ENCODE measurements at places on chromosomes 16 and 17. TPM values are rescaled to one million over a fixed set of nuclear protein-coding genes. Genes with fewer than 3 reads are reported as not detected.

TOM1L1 gene
- 9.8 TPM for total RNA-seq

KRT39 gene
- not detected for total RNA-seq

TEX14 gene
- total RNA-seq, result 0.25 TPM

ACSM2A gene
- total RNA-seq, result not detected

ZG16 gene
- total RNA-seq, result not detected

SLFN12L gene
- total RNA-seq, result 1.3 TPM

UTS2R gene
- total RNA-seq, result 6.5 TPM

CD300E gene
- 0.32 TPM for total RNA-seq

CRHR1 gene
- total RNA-seq, result not detected

TMED6 gene
- not detected for total RNA-seq

FBXW10 gene
- not detected for total RNA-seq

TSPOAP1 gene
- 21.4 TPM for total RNA-seq

KRT28 gene
- total RNA-seq, result not detected

PPP1R1B gene
- total RNA-seq, result not detected

SHISA9 gene
- total RNA-seq, result not detected

GPR142 gene
- total RNA-seq, result not detected

KRT36 gene
- total RNA-seq, result not detected

All from heart left ventricle (tissue), 16 donors.